RCC 7860 (cell line): ENCODE measurements at places on chromosomes 12 and 14.

DNA sequence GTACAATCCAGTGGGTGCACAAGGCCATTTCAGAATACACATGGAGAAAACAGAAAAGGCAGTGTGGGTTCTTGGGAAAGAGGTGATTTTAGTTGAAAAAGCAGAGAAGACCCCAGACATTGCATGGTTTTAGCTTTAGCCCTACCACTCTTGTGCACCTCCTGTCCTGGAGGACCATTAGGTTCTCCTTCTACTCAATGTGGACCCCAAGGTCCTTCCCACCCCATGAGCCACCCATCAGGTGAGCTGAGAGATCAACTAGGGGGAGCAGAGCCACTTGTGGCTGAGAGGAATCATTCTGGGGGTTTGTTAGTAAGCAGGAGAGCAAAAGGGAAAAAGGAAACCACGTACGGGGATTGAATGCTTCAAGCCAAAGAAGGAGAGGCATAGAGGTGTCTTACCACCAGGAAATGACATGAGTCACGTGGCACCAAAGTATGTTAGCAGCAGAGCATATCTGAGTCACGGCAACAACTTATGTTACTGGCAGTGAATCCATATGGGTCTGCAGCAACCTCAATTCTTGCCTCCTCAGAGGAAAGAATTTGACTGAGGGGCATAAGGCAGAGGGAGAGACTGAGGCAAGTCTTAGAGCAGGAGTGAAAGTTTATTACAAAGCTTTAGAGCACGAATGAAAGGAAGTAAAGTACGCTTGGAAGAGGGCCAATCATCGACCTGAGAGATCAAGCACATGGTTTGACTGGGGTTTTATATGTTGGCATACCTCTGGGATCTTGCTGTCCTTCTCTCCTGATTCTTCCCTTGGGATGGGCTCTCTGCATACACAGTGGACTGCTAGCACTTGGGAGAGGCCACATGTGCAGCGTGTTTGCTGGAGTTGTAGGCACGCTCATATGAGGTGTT is 73.9 kb downstream of the HSD17B6 start:
- peak; percentile 25 for DNase-seq

DNA sequence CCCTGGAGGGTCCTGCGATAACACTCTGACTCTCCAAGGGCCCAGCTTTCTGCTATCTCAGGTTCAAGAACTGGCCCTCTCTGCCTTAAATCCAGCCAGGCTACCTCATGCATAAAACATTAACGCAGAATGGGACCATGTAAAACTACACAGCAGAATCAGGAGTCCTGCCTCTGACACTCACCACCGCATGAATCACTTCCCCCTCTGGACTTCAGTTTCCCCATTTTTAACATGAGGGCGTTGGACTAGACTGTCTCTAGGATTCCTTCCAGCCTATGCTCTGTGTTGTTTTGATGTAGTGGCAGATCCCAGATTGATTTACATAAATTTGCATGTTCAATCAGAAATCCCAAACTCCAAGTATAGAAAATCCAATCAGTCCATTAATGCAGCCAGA is 3.3 kb downstream of the NCKAP5L start:
- DNase-seq, result no peak

DNA sequence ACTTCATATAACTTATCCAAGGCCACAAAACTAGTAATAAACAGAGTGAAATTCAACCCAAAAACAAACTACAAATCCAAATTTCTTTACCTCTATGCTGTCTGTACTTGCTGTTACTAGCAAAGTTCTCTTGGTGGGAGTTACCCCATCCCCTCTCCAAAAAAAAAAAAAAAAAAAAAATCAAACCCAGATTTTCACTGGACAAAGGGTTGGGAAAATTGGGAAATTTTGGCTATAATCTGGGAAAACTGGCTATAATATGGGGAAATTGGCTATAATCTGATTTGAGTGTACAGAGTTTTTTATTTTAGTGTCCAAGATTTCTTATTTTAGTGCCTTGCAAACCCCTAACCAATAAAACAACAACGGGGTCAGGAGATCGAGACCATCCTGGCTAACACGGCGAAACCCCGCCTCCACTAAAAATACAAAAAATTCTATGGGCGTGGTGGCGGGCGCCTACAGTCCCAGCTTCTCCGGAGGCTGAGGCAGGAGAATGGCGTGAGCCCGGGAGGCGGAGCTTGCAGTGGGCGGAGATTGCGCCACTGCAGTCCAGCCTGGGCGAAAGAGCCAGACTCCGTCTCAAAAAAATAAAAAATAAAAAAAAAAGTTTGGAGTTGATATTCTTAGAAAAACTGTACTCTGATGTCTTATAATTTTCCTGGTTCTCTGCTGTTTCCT is 148.4 kb downstream of the CHST11 start:
- DNase-seq, result no peak

- no peak for DNase-seq
These were observed 7.5 kb upstream of the UBE2N start for GRCh38 chr12:93449277-93449676.

DNA sequence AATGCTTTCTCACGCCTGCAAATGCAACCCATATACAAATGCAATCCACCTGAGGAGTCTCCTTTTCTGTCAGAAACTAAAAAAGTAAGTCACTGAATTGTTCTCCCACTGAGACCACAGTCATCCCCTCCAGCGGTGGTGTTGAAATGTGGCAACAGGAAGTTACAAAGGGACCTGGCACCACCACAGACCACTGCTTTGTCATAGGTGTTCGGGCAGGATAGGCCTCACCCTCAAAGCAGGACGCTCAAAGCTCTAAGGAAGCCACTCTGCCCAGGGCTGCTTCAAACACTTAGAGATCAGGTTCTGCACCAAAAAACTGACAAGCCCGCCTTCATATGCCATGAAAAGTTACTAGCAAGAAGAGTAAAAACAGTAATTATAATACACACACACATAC is 11.3 kb downstream of the PHLDA1 start:
- peak; percentile 90 for DNase-seq

DNA sequence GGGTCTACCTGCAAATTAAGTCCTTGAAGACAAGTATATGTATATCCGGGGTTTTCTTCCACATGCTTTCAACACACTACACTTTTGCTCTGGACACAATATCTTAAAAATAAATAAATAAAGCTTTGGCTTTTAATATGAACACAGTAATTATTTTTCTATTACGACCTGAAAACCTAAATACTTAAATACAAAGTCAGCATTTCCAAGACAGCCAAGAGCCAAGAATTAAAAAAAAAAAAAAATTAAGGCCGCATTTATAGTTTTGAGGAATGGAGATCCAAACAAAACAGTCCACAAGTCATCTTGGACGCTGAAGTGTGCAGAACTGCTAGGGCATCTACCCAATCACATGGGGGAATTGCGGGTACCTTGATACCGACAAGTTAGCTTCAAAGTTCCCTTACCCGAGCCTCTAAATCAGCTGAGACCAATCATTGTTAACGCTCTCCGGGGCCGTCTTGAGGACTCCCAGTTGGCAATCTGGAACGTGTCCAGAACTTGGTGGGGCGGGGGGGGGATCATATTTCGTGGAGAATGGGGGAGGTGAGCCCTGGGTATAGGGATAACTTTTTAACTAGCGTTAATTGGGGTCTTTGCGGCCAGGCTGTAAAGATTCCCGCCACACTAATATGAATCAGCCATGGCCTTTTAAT is 731 bp upstream of the PCNX4 start:
- no peak for DNase-seq

GRCh38 chr12:128903236-128903635 is 50.0 kb downstream of the GLT1D1 start:
- DNase-seq, result no peak

DNA sequence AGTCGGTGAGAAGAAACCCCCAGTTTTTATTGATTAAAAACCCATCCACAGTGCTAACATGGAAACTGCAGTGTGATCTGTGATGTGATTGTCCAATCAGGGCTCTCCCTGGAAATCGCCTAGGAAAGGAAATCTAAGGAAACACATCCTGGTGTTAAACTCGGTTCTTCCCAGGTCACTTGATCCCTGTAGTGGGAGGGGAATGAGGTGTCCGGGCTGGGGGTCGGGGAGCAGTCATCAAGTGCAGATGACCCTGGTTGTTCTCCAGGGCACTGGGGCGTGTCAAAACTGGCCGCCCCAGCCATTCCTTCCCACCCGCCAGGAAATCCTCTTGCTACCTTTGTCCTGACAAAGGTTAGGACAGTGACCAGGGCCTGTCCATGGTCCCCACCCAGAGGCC is 20.8 kb downstream of the RAB35 start:
- no peak for DNase-seq

DNA sequence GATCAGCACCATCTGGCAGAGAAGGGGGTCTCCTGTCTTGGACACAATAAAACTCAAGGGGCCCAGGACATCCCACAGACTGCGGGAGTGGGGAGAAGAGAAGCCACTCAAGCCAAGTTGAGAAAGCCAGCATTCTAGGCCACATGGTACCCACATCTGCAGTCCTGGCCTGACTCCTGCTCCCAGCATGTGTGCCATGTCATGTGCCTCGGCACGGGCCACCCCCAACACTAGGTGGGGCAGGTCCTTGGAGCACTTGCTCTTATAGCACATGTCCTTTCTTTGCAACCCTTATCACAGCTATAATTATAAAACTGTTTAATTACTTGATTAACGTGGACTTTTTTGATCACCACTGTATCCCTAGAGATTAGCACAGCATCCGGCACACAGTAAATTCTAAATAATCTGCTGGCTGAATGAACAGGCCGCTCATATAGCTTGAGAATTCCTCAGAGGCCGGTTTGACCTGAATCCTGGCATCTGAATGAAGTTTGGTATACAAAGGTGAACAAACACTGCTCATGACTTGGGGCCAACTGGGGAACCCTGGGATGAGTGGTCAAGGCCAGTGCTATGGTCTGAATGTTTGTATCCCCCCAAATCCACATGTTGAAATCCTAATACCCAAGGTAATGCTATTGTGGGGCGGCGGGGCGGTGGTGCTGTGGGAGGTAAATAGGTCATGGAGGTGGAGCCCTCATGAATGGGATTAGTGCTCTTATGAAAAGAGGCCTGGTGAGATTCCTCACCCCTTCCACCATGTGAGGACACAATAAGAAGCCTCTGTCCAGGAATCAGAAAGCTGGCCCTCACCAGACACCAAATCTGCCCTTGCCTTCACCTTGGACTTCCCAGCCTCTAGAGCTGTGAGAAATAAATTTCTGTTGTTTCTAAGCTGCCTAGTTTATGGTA is 6.6 kb downstream of the NCKAP5L start:
- DNase-seq, result no peak

DNA sequence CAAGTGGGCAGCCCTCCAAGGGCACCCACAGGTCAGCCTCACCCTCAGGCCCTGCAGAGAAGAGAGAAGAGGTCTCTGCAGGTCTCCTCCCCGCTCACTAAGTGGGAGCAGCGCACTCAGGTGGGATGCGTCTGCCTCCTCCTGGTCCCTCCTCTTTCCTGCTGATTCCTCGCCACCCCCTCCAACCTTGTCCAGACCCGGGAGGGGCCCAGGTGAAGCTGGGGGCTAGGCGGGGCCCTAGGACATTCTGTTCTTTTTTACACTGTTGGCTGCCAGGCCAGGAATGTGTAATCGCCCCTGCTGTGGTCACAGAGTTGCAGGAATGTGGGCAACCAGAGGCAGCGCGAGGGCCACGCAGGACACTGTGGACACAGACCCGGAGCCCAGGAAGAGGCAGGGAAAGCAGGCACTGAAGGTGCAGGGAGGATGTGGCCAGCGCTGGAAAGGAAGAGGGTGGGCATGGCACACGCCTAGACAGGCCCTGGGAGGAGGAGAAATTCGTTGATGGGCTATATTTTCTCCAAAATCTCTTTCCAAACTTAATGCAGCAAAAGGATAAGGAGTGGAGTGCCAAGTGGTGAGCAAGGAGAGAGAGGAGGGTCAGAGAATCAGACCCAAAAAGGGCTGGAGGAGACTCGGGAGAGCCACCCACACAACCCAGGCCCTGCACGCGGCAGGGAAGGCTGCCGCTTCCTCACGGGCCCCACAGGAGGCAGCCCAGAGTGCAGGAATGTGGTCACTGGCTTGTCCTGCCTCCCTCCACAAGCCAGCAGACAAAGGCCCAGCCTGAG is 911 bp upstream of the SCNN1A start:
- DNase-seq, result peak; percentile 62

DNA sequence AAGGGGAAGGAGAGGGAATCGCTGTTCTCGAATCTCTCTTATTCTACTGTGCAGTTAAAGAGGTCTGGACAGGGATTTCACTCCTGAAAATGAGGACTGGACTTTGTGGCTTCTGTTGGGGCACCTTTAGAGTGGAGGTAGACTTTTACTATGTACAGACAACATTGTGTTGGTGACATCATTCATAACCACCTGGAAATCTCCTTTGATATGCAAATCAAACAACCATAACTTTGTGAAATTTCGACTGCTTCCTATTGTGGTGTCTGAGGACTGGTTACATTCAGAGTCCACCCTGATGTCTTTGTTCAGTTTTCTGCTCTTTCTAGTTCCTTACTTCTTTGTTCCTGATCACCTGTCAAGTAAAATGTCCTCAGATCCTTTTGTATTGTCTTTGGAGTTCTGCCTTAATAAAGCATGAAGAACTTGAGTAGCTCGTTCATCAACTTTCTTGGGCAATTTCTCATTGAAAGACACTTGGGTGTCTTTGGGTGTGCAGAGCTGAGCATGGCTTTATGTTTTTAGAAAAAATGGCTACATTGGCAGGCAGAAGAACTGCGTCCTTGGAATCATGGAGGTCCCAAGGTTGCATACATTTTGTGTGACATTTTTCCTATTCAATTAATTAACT is 29.8 kb downstream of the LRRK2 start:
- DNase-seq, result no peak

- DNase-seq, result peak; percentile 70
These were observed 113.2 kb upstream of the FLRT2 start for GRCh38 chr14:85416771-85417170.

DNA sequence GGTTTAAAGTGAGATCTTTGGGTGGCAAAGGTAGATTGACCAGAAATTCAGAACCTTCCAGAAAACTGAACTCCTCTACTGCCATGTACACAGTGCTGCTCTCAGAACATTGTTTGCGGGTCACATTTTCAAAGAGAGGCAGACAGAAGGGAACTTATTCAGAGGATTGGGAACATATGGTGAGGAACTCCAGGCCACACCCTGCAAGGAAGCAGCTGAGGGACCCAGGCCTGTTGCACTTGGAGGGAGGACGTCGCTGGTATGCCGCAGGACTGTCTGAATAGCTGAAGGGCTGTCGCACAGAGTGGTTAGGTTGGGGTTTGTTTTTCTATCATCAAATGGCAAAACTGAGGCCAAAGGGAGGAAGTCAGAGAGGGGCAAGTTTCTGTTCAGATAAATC is 441.1 kb downstream of the DPF3 start:
- DNase-seq, result no peak

DNA sequence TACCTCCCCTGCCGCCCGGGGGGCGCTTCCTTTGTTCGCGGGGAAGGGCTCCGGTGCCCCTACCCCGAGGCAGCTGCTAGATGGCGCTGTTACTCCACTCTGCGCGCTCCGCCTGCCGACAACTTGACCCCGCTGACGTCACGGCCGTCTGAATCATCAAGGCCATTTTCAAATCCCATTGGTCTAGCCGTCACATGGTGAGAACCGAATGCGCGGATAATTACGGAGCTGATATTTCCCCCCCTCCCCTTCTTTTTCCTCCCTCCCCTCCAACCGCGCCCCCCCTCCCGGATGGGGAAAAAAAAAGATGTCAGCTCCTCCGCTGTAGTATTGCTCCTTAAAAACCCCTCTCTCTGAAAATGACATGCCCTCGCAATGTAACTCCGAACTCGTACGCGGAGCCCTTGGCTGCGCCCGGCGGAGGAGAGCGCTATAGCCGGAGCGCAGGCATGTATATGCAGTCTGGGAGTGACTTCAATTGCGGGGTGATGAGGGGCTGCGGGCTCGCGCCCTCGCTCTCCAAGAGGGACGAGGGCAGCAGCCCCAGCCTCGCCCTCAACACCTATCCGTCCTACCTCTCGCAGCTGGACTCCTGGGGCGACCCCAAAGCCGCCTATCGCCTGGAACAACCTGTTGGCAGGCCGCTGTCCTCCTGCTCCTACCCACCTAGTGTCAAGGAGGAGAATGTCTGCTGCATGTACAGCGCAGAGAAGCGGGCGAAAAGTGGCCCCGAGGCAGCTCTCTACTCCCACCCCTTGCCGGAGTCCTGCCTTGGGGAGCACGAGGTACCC is at the start of gene HOXC10:
HOXC10 (plus strand) TSS at position 246 of the 791 bp plus-strand sequence; CDS start at position 360, 114 bp downstream.
- peak; percentile 77 for DNase-seq
